NCI-H1092 treated with DMSO at 0.1 percent for 48 hours (cell line): ENCODE measurements at places on chromosomes 7 and 10.

DNA sequence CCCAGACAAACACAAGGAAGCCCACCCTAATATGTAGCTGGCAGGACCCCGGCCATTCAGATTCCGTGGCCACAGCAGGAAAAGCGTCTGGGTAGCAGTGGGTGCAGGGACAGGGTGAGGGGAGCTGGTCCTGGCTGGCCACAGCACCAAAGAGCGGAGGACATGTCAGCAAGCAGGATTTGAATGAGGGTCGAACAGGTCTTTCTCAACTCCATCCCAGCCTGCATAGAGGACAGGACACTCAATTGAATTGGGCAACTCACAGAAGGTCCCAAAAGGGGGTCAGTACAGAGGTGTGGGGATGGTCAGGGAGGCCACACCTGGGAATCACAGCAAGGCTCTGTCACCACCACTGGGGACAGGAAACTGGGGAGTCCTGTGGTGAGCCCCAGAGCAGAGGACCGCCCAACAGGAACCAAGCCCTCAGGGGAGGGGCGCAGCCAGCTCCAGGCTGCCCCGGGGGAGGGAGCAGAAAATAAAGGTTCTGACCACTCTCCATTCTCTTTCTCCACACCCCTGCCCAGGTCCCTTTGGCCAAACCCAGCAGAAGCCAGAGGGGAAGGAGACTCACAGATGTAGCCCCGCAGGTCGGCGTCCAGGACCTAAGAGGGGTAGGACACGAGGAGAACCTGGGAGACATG is 108.7 kb upstream of the PPP2R2D start:
- no peak for DNase-seq

DNA sequence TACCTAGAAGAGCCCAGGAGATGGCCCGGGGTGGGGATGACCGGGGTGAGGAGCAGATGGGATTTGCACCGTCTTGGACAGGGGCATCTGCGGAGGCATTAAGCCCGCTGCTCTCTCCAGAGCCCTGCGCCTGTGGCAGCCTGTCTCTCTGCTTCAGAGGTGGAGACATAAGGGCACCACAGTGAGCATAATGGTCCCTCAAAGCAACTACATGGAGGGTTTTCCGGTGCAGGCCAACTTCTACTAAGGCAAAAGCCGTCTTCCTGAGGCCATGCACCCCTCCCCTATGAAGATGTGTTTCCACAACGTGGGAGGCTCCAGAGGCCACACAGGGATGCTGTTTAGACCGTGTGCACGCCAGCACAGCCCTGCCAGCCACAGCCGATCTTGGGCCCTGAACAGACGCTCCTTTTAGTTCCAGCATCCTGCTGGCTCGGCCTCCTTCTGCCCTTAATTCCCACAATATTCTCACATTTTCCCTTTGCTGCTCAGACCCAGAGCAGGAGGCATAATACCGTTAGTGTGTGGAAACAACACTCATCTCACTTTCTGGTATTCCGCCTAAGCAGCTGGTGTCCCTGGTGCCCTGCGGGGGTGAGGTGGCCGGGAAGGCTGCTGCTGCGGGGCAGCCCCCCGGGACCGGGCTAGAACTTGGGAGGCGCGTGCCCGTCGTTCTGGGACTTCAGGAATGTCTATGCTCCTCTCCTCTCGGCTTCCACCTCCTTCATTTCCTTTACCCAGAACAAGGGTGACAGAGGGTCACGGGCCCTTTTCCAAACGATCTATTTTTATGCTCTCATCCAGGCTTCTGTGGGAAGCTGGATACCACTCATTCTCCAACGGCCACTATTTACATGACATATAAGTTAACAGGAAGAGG is 266.9 kb downstream of the TNS3 start:
- DNase-seq = no peak

- no peak for DNase-seq
These were observed 272.7 kb downstream of the CELF2 start for GRCh38 chr10:11290156-11290890.

GRCh38 chr10:118754229-118754555 is 578 bp downstream of the CACUL1 start:
- DNase-seq = peak; percentile 5

- DNase-seq = no peak
These were observed 161.9 kb downstream of the CELF2 start for GRCh38 chr10:11179516-11180105.

GRCh38 chr10:95531994-95532399 is 29.2 kb downstream of the SORBS1 start:
- DNase-seq = no peak

- peak; percentile 48 for DNase-seq
These were observed 163.2 kb upstream of the GPR26 start for GRCh38 chr10:123502983-123503382.

GRCh38 chr7:69782917-69783684 is 184.8 kb downstream of the AUTS2 start:
- peak; percentile 91 for DNase-seq

DNA sequence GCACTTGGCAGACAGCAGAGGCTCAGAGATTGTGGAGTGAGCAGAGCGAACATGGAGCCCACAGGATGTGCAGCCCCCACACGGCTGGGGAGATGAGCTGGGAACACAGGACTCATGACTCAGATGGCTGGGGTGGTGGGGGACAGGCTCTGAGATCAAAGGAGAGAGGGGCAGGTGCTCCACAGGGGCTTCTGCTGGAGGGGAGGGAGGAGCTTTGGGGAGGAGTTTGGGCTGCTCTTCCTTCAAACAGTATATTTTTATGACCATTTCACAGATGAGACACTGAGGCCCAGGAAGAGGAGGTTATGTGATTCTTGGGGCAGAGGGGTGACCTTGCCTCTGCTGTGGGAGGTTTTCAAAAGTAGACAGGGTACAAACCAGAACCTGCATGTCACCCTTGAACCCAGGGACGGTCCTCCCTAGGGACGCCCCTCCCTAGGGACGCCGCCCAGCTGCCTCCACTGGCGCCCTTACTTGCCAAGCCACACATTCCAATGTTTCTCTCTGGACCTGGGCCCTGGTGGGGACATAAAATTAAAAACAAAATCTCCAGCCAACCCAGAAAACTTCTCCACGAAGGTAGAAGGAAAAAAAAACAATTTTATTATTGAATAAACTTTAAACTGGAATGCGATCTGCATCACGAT is 981 bp upstream of the CRYGN start:
- DNase-seq = no peak

DNA sequence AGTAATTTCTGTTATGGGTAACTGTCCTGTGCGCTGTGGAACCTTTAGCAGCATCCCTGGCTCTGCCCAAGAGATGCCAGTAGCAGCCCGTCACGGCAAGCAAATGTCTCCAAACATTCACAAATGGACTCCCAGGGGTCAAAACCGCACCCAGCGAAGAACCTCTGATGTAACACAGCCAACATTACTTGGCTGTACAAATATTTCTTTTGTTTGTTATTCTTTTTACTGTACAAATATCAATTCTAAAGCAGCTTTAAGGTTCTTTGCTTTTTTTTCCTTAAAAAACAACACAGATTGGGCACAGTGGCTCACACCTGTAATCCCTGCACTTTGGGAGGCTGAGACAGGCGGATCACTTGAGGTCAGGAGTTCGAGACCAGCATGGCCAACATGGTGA is 182.5 kb downstream of the KMT2E start:
- DNase-seq = no peak

- DNase-seq = no peak
These were observed 47.6 kb downstream of the ZMIZ1 start for GRCh38 chr10:79116368-79116767.

- DNase-seq = no peak
These were observed 75.5 kb downstream of the PIP4K2A start for GRCh38 chr10:22638863-22639262.

DNA sequence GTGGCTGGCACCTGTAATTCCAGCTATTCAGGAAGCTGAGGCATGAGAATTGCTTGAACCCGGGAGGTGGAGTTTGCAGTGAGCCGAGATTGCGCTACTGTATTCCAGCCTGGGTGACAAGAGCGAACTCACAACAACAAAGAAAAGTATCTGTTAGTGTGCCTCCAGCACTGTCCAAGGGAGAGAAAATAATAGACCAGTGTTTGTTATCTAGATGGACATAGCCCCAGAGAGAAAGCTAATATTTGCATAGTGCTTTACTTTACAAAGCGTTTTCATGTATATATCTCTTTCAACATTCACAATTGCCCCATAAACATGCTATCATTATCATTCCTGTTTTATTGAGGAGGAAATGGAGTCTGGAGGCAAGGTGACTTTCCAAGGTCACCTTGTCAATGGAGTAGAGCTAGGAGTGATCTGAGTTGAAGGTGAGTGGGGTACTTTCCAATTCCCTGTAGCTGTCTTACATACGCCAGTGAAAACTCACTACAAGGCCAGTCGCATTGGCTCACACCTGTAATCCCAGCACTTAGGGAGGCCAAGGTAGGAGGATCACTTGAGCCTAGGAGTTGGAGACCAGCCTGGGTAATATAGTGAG is 49.7 kb upstream of the KIF5B start:
- no peak for DNase-seq

GRCh38 chr7:22001345-22002004 is 55.8 kb upstream of the CDCA7L start:
- peak; percentile 66 for DNase-seq

GRCh38 chr7:138092486-138093028 is 16.3 kb downstream of the AKR1D1 start:
- no peak for DNase-seq

- no peak for DNase-seq
These were observed 190.4 kb downstream of the HDAC9 start for GRCh38 chr7:18685971-18686370.

- DNase-seq = no peak
These were observed 26.9 kb downstream of the ZEB1 start for GRCh38 chr10:31345886-31346285.

DNA sequence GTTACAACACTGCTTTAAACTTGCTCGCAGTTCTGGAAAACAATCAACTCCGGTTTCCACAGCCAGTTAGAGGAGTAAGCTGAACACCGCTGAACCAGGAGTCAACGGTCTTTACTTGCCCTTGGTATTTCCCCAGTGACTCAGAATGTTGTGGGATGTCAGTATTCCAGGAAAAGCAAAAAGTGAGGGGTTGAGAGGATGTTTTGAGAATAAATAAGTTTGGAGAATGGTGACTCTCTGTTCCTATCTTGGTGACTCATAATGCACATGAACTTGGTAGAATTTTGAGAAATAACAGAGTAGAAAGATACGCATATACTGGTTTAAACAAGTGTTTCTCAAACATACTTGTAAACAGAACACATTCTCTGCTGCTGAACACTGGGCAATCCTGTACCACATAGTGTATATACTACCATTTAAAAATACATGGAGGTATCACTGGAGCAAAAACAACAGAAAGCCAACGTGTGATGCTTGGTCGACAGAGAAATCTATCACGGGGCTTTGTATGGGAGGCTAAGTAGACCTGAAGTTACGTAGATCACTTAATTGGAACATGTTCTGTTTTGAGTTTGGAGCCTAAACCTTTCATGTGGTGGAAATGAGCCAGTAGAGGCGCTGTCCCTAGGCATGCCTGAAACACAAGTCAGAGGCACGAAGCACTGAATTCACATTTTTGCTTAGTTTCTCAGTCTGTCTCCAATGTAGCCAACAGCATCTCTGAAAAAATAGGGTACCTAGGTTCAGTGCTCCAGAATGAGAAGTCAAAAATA is 534.3 kb downstream of the PARD3 start:
- no peak for DNase-seq

GRCh38 chr7:100562195-100563099 is 11.3 kb downstream of the SAP25 start:
- no peak for DNase-seq

- no peak for DNase-seq
These were observed 149.5 kb downstream of the ARID5B start for GRCh38 chr10:62050893-62051433.
